Lung (tissue), 17 donors: ENCODE measurements at places on chromosomes 6 and 20. TPM values are rescaled to one million over a fixed set of nuclear protein-coding genes. Genes with fewer than 3 reads are reported as not detected.

Gene WFDC5
- not detected for total RNA-seq

GRCh38 chr6:134691180-134691579 is 258.7 kb downstream of the ALDH8A1 start:
- no peak overlapping the region for H3K27ac ChIP-seq
- no peak overlapping the region for H3K4me3 ChIP-seq
- no peak for DNase-seq
- H3K36me3 ChIP-seq = no peaks in the 10 kb centered on the region

- no peaks in the 10 kb centered on the region for H3K27me3 ChIP-seq
- no peak overlapping the region for H3K27ac ChIP-seq
Observed at GRCh38 chr6:16058201-16058928, 70.5 kb upstream of the MYLIP start.

DNA sequence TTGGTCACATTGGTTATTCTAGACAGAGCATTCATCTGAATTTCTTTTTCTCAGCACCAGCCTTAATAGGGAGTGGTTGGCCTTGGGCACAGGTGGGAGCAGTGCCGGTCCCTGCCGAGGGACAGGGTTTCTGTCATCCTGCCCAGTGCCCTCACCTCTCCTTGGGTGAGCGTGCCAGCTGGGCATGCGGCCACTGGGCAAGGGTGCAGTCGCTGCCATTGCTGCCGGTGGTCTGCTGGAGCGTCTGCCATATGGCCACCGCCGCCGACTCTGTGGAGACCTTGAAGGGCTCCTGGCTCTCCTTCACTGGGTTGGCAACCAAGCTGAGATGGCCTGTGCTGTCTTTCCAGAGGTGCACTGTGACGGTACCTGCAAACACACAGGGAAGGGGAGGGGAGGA is 16.4 kb upstream of the UQCC2 start:
- H3K4me3 ChIP-seq = no peak overlapping the region
- DNase-seq = no peak
- no peaks in the 10 kb centered on the region for H3K36me3 ChIP-seq
- no peaks in the 10 kb centered on the region for H3K4me1 ChIP-seq
- no peaks in the 10 kb centered on the region for H3K27me3 ChIP-seq

GRCh38 chr6:138230759-138231380 is 12.6 kb upstream of the PBOV1 start:
- no peak for DNase-seq
- H3K27me3 ChIP-seq = no peaks in the 10 kb centered on the region
